ENCODE measurements at places on chromosomes 16 and 17. TPM values are rescaled to one million over a fixed set of nuclear protein-coding genes. Genes with fewer than 3 reads are reported as not detected.

SLC35B1 gene
- 61.2 TPM for polyA plus RNA-seq

TMEM238L gene
- polyA plus RNA-seq, result 3.5 TPM

MRPL58 gene
- 24.1 TPM for polyA plus RNA-seq

KAT8 gene
- polyA plus RNA-seq, result 57.7 TPM

GRCh38 chr17:62678214-62678919 is 50.9 kb downstream of the MRC2 start:
- H3K36me3 ChIP-seq, result no peaks in the 10 kb centered on the region
- H3K4me1 ChIP-seq, result no peaks in the 10 kb centered on the region
- DNase-seq, result no peak
- H3K4me3 ChIP-seq, result no peak overlapping the region
- no peaks in the 10 kb centered on the region for H3K27me3 ChIP-seq
- no peak overlapping the region for H3K27ac ChIP-seq

DNA sequence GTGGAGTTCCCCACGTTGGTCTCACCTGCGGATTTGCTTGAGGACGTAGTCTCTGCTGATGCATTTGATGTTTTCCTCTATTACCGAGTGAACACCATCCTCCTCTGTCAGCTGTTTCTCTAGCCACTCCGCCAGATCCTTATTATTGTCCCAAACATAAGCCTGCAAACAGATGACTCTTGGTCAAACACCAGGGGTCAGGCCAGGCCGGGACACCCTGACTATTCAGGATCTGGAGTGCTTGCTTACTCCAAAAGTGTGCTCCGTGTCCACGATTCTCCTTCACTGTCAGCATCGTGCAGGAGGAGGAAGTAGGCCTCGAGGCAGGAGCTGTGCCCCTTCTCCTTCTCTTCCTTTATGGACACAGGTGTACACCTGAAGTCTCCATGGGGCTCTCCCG is 140.2 kb downstream of the AATF start:
- DNase-seq, result peak; percentile 15
- peak overlapping the region; percentile 92 for H3K27ac ChIP-seq
- H3K27me3 ChIP-seq, result no peaks in the 10 kb centered on the region
- H3K4me1 ChIP-seq, result peaks cover 74% of the 10 kb centered on the region
- peaks cover 20% of the 10 kb centered on the region for H3K36me3 ChIP-seq

DNA sequence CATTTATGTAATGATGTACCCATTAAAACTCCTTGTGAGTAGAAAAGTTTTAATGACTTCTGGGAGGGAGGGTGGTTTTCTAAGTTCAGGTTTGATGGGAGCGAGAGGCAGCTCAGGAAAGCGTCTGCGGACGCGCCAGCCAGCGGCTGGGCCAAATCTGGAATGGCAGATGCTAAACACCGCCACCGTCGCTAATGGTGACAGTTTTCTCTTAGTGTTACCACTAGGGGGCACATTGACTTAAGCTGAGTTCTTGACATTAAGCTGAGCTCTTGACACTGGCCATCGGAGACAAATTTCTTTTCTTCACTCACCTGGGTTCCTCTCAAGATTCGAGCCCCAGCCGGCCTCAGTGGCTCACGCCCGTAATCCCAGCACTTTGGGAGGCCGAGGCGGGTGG is 6.7 kb downstream of the TRPV1 start:
- H3K27ac ChIP-seq, result no peak overlapping the region
- H3K27me3 ChIP-seq, result no peaks in the 10 kb centered on the region
- no peak overlapping the region for H3K4me3 ChIP-seq
- H3K4me1 ChIP-seq, result no peaks in the 10 kb centered on the region
- DNase-seq, result no peak

Measured in large intestine (tissue), 12 donors.